ENCODE measurements at places on chromosomes 5 and 9.

DNA sequence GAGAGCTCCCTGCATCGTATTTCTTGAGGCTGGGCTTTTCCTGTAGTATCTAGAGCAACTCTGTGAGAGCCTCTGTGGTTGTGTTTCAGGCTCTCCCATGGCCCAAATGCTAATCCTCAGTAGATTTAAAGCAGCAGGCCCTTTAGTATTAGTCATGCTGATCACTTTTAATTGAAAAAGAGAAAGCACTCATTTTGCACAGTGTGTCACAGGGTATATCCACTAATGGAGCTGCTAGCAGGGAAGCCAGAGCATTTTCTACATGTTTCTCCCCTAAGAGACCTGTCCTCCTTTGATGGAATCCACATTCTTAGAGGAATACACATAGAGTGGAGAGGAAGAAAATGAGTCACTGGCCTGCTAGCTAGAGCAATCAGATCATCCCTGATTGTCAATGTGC is 348.5 kb downstream of the TMEM232 start:
- no peak for DNase-seq

DNA sequence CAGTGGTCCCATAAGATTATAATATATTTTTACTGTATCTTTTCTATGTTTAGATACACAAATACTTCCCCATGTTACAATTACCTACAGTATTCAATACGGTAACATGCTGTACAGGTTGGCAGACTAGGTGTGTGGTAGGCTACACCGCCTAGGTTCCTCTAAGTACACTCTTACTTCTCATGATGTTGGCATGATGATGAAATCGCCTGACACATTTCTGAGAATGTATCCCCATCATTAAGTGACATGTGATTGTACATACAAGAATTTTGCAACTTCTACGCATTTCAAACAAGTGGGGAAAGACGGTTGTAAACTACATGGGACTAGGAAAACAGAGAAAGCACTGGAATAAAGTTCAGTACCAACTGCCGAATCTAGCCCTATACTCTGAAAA is 53.3 kb downstream of the SETX start:
- no peak for DNase-seq

DNA sequence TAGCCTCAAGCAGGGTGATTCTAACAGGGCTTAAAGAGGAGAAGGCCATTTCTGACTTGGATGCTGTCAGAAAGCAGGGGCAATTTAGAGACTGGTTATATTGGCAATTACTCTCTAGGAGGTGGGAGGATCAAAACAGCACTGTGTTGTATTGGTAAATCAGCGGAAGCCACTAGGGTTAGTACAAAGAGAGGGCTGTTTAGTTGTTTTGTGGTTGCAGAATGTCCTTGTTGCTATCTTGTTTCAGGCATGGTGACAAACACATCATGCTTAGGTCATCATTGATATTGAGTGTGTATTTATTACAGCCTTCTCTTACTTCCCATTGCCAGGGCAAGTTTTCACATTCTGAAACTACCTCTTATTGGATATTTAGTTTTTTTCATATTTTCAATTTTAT is 165.3 kb downstream of the TAF11L14 start:
- no peak for DNase-seq

DNA sequence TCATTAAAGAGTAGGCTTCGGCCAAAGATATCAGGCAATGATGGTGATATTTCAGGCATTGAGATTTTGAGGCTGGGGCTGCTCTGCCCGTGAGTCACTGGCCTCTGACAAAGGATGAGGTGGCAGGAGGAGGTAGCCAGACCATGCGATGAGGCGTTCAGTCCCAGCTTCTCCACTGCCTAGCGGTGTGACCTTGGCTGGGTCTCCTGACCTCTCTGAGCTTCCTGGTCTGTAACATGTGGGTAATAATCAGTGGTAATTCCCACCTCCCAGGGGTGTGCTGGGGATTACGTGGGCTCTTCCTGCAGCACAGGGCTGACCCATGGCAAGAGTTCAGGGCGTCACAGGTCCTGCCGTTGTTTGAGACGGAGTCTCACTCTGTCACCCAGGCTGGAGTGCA is 73.2 kb upstream of the RAPGEF1 start:
- DNase-seq, result no peak

GRCh38 chr5:93990504-93991070 is 249.2 kb upstream of the POU5F2 start:
- DNase-seq, result no peak

DNA sequence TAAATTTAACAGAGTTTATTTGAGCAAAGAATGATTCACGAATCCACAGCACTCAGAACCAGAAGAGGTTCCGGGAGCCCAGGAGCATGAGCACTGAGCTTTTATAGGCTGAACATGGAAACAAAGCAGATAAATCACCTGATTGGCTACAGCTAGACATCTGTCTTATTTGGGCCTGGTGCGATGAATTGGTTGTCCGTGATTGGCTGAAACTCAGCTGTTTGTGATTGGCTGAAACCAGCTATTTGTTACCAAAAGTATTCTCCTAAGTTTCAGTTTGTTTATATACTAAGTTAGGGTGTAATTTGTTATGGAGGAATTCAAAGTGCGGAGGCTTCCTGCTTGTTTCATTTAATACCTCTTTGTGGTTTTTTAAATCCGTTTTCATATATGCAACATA is 15.8 kb upstream of the LCP2 start:
- no peak for DNase-seq

- DNase-seq, result no peak
These were observed 41.4 kb downstream of the PAX5 start for GRCh38 chr9:36992501-36993316.

DNA sequence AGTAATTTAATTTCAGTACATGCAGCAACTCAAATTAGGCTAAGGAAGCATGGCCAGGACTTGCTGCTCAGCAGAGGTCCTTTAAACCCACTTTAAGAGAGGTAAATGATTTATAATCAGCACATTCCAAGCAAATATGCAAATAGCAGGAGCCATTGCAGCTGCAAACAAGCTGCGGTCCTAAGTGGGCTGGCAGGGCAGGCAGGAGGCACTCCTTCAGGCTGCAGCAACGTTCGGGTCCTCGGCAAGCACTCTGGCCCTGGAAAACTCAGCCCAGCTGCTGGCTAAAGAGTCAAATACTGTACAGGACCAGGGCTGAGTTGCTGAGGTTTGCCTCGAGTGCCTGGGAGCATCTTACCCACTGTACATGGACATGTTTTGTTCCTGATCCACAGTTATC is 126.9 kb downstream of the FSTL4 start:
- no peak for DNase-seq

DNA sequence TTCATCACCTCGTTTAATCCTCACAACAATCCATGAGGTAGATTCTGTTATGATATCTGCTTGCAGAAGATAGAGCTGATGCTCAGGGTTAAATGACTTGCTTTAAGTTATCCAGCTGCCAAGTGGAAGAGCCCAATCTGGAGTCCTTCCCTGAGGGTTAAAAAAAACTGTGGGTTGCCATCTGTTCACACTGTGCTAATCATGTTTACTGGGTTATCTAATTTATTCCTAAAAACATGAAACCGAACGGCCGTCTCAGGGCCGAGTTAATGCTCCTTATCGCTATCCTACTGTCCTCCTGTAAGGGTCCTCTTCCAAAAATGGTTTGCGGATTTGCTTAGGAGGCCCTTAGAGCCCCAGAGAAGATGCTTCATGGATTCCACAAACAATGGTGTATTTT is 153.3 kb downstream of the YIPF5 start:
- DNase-seq, result no peak

- no peak for DNase-seq
These were observed 19.5 kb downstream of the AOPEP start for GRCh38 chr9:94745806-94746540.
